ENCODE measurements at places on chromosomes 5 and 9. TPM values are rescaled to one million over a fixed set of nuclear protein-coding genes. Genes with fewer than 3 reads are reported as not detected.

IL13 gene
- not detected for total RNA-seq

IL31RA gene
- total RNA-seq, result 0.59 TPM

DNA sequence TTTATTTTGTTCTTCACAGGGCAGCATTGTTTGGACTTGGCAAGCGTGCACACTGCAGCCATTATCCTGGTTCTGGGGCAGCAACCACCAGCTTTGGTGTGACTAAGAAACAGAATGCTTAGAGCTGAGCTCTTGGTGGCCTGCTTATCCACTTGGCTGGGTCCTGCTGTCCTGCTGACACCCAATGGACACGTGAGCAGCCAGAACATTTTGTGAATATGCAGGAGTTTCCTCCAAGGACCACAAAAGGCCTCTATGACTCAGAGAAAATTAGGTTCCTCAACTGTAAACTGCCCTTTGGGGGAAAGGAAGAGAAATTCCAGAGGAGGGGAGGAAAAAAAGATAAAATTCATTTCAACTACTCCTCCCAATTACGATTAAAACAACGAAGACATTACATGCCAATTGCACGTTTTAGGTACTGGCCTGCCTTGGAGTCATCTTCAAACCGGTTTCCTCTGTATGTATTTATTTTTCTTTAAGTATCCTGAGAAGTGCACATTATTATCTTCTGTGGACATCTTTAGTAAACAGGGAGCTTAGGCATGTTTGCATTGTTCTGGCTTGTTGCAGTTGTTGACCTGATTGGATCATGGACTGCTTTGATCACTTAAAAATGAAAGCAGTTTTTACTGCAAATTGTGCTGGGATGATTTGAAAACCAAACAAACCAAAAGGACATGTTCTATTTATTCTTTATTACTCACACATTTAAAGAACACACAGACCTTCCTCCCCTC is 82.3 kb upstream of the TLE4 start:
- no peaks in the 10 kb centered on the region for H3K27me3 ChIP-seq
- no peaks in the 10 kb centered on the region for H3K36me3 ChIP-seq
- no peak overlapping the region for H3K4me3 ChIP-seq
- H3K4me1 ChIP-seq, result no peaks in the 10 kb centered on the region
- no peak overlapping the region for H3K27ac ChIP-seq

- peaks cover 12% of the 10 kb centered on the region for H3K4me1 ChIP-seq
- no peak for DNase-seq
These were observed 272.7 kb downstream of the NR3C1 start for GRCh38 chr5:143130613-143131305.
